ENCODE measurements at places on chromosomes 4 and X.

GRCh38 chrX:45083314-45083713 lies 117.4 kb downstream of the DIPK2B start:
- DNase-seq, result no peak

DNA sequence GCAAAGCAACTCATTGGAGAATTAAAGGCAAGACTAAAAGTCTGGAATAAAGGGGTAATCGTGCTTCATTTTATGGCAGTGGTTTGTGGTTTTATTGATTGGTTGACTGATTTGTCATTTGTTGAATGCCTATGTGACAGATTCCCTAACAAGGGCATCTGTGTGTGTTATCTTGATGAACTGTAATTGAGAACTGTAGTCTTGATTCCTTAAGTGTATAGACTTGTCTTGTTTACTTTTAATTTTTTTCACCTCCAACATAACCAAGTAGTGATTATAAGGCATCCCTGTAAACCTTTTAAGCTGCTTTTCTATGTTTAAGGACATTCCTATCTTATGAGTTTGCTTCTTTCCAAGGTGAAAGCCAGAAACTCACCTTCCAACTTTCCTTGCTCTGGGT lies 216.0 kb upstream of the TAPT1 start:
- no peak for DNase-seq

DNA sequence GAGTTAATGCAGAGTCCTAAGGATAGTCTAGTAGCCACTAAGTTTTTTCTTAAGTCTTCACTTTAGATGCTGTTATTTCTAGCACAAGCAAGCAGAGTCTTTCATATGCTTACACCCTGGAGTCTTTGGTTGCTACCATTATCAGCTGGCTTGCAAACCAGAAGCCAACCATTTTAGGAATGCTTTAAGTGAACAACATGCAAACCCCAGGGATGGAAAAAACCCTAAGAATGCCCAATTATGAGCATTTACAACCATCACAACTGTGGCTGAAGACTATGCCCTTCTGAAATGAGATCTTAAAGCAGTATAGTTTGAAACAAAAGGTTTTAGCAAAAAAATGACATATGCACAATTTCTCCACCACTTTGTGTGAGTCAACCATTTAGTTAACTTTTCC lies 6.6 kb downstream of the MID1IP1 start:
- no peak for DNase-seq

GRCh38 chr4:1250527-1250812 lies 1.5 kb upstream of the CTBP1 start:
- no peak for DNase-seq

GRCh38 chr4:66569228-66569627 lies 898.9 kb upstream of the EPHA5 start:
- no peak for DNase-seq

DNA sequence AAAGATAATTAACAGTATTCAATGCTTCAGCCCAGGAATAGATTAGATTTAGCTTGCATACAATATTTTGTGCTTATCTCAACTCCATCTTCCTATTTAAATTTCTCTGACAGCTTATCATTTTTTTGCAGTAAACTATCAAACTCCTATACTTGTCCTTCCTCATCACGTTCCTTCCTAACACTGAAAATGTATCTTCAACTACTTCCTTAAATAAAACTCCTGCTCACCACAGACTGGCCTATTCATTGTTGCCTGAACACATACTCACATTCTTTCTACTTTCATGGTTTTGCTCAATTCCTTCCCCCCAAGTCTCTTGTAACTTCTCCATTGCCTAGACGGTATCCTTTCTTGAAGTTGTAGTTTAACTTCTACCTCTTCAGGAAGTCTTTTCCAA lies 28.5 kb upstream of the PTPN13 start:
- DNase-seq, result no peak

DNA sequence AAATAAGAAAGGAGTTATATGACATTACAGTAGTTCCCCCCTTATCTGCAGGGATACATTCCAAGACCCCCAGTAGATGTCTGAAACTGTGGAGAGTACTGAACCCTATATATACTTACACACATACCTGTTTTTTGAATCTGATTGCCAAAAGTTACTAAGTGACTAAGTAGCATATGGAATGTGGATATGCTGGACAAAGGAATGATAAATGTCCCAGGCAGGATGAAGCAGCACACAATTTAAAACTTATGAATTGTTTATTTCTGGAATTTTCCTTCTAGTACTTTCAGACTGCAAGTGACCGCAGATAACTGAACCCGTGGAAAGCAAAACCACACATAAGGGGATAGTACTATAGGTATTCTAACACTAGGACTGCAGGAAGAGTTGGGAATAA lies 22.7 kb downstream of the UGDH start:
- DNase-seq, result no peak

GRCh38 chr4:159264057-159264456 lies 161.2 kb downstream of the RAPGEF2 start:
- DNase-seq, result no peak

GRCh38 chr4:84857296-84857695 lies 109.2 kb downstream of the WDFY3 start:
- DNase-seq, result no peak

GRCh38 chrX:23228950-23229448 lies 105.7 kb upstream of the PTCHD1 start:
- DNase-seq, result peak; percentile 1

DNA sequence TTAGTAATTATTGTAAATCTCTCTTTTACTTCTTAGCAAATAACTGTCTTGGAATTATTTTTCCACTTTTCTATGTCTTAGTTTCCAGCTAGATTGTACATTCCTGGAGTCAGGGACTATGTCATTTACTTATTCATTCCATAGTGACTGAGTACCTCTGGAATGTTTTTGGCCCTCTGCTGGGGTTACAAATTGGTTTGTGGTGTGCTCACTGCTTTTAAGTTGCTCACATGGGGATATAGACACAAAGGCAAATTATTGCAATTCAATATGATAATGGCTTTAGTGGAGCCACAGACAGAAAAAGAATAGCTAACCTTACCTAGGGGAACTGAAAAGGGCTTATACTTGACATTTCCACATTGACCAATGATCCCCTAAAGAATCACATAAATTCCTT lies 63.7 kb upstream of the PDGFRA start:
- no peak for DNase-seq

GRCh38 chrX:78377186-78377585 lies 49.8 kb upstream of the CYSLTR1 start:
- DNase-seq, result no peak

DNA sequence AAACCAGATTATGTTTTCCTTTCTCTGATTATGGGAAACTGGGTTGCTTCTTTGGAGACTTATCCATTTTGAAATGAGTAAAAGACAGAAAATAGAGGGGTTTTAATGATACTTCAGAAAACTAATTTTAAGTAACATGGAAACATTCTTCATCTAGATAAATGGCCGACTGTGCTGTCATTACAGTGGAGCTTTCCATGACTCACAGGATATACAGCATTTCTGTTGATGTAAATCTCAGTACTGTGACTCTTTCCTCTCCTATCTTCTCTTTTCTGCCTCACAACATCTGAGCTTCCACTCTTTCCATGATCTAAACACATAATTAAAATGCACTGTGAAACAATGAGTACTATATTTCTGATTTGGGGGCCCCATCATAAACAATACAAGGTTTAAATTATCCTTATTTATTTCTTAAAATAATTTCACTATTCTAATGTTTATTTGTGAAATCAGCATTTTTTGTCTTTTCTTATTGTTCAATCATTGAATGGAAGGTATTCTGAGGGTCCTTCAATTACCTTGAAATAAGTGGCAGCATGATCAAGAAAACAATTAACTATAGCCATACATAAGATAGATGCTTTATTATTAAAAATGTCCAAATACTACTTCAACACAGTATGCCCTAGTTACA lies 19.3 kb downstream of the SEC24D start:
- no peak for DNase-seq

GRCh38 chrX:154719132-154719675 lies 31.7 kb downstream of the GAB3 start:
- no peak for DNase-seq

DNA sequence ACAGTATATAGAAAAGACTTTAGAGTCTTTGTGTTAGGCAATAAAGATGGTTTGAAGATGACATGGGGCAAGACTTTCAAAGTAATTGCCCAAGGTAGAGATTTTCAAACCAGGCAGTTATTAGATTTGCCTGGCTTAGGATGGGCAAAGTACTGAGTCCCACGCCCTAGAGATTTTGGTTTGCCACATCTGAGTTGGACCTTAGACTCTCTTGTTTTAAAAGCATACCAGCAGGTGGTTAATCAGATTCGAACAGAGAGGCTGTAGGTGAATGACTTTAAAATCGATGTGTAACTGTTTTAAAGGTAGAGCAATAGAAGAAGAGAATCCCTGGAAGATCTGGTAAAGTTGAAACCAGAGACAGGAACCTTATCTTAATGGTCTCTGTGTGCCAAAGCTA lies 121.5 kb downstream of the RAPGEF2 start:
- no peak for DNase-seq

- no peak for DNase-seq
Observed at GRCh38 chrX:130994671-130995070, 63.5 kb upstream of the ARHGAP36 start.

GRCh38 chr4:70634482-70634881 lies 5.9 kb downstream of the ENAM start:
- DNase-seq, result no peak

GRCh38 chr4:80335554-80336358 lies at the start of gene CFAP299:
Gene CFAP299, plus strand, starts transcription at chr4:80335730.
- DNase-seq, result peak; percentile 71

GRCh38 chr4:42871671-42872290 lies 20.7 kb upstream of the GRXCR1 start:
- peak; percentile 13 for DNase-seq

DNA sequence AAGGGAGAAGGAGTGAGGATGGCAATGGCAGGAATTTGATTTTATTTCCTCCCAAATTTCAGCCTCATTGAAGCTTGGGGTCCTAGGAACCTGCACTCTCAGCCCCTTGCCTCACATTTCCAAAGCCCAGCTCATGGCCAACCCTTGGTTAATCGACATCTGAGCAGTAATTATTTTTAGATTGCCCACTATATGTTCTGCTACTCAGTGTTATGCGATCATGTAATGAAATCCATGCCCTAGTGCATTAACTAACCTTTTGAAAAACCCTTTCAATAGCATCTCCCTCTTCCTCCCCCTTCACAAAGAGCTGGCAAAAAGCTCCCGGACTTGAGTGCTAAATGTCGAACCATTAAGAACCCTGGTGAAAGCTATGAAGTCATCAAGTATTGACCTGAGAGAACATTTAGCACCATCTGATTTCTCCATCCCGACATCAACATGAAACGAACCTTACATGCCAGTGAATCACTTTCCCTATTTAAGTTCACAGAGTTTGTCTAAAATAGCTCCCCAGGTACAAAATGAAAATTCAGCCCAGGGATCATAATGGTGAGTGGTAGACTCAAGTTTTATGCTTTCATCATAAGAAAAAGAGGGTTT lies 59.2 kb upstream of the RPS6KA3 start:
- no peak for DNase-seq

GRCh38 chrX:114582698-114583395 lies 1.0 kb upstream of the HTR2C start:
- no peak for DNase-seq

- no peak for DNase-seq
Observed at GRCh38 chr4:26878794-26879391, 18.3 kb downstream of the STIM2 start.

GRCh38 chr4:67332627-67333026 lies 212.7 kb downstream of the CENPC start:
- DNase-seq, result peak; percentile 3

- DNase-seq, result no peak
Observed at GRCh38 chr4:8761824-8762205, 109.8 kb downstream of the HMX1 start.

- DNase-seq, result no peak
Observed at GRCh38 chrX:138939038-138939437, 227.5 kb upstream of the FGF13 start.

DNA sequence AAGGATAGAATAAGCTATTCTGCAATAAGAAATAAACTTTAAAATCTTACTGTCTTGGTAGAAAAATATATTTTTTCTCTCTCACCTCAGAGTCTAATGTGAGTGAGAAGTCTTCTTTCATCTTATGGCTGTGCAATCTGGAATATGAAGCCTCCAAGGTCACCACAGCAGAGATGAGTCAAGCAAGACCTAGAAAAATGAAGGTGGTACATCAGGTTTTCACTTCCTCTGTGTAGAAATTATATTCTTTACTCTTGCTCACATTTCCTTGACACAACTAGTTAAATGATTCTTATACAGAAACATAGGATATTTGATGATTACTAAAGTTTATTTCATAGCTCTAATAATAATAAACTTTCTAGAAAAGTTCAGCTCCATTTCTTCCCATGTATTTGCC lies 211.4 kb downstream of the CXXC4 start:
- no peak for DNase-seq

- no peak for DNase-seq
Observed at GRCh38 chrX:103495786-103496185, 23.5 kb downstream of the RAB40A start.

DNA sequence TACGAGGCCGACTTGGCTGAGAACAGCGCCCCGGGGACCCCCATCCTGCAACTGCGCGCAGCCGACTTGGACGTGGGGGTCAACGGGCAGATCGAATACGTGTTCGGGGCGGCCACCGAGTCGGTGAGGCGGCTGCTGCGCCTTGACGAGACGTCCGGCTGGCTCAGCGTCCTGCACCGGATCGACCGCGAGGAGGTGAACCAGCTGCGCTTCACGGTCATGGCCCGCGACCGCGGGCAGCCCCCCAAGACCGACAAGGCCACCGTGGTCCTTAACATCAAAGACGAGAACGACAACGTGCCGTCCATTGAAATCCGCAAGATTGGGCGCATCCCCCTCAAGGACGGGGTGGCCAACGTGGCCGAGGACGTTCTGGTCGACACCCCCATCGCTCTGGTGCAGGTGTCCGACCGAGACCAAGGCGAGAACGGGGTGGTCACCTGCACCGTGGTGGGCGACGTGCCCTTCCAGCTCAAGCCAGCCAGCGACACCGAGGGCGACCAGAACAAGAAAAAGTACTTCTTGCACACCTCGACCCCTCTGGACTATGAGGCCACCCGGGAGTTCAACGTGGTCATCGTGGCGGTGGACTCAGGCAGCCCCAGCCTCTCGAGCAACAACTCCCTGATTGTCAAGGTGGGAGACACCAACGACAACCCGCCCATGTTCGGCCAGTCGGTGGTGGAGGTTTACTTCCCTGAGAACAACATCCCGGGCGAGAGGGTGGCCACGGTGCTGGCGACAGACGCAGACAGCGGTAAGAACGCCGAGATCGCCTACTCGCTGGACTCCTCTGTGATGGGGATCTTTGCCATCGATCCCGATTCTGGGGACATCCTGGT lies 2.4 kb downstream of the PCDH7 start:
- peak; percentile 56 for DNase-seq

- no peak for DNase-seq
Observed at GRCh38 chr4:74431113-74431826, 13.7 kb upstream of the AREG start.

DNA sequence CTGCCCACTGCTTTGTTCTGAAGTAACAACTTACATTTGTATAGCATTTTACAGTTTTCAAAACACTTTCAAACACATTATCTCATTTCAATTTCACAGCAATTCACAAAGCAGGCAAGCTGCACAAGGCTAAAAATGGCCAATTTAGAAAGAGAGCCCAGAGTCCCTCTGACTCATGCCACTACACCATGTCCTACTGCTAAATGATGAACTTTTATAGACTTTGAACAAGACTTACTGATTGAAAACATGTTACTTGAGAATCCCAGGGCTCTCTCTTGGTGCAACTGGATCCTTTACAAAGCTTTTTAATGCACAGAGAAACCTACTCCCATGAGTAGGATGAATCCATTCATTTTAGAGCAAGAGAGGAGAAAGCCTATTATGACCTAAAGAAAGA lies 5.8 kb upstream of the G3BP2 start:
- no peak for DNase-seq
